GM23248 (cell line): ENCODE measurements at places on chromosomes 6 and 20.

GRCh38 chr20:1629321-1629720, 9.5 kb upstream of the SIRPB1 start:
- DNase-seq: no peak

- no peak for DNase-seq
These were observed 8.2 kb downstream of the ZFAND3 start for GRCh38 chr6:37827603-37828265.

DNA sequence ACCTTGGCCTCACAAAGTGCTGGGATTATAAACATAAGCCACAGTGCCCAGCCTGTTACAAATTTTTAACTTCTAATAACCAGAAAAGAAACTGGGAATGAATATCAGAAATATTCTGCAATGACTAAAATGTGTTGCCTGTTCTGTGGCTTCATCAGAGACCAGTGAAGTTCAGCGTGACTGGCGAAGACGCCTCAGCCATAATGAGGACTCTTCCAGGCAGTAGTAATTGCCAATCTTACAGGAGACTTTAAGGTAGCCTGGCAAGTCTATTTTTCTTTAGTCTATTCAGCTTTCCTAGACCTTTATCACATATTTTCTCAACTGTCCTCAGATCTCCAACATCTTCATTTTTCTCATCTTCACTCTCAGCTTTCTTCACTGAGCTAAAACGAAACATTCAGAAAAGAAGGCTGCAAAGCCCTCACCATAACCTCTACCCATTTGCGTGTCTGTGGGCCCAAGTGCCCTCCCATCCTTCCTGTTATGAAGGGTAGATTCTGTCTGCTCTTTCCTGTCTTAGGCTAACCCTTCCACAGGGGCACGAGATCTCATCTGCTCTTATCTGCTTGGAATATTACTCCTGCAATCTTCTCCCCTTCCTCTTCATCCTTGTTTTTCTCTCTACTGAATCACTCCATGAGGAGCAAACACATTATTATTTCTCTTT, 42.0 kb upstream of the OLIG3 start:
- no peak for DNase-seq

DNA sequence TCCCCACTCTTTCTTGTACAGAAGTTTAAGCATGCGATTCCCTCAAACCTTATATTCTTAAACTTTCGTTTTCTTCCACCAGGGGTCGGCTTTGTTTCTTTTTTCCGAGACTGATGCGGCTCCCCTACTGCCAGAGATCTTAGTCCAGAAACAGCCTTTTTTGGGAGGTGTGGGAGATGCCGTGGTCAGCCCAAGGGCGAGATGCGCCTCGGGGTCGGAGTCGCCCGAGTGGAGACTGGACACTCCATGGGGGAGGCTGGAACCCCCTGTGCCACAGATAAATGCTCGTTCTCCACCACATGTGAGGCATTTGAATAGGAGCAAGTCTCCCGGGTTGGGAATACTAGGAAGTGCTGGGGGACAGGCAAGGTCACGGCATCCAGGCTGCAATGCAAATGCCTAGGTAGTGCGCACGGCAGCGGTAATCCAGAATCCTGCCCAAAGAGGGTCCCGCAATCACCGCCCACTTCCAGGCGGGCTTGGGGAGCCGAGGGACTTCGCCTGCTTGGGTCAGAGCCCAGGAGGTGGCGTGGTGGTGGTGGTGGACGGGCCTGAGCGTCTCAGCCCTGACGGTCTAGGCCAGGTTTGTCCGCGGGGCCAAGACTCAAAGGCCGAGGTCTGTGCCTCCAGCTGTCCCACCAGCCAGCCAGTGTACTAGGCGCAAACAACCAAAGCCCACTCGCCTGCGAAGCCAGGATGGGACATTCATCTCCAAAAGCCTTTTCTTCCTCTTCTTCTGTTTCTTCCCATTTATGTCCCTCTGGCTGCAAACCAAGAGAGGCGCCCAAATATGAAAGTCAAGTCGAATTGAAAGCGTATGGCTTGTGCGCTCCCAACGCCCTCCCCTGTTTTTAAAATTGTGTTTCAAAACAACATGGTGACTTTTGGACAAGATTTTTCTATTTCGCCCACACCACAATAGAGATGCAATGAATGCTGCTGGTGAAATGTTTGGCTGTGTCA, 39.3 kb upstream of the OSTM1 start:
- peak; percentile 74 for DNase-seq
